Fibroblast of the conjunctiva (primary cell): ENCODE measurements at places on chromosomes 16 and 17.
A peak's percentile ranks its signal among the peaks of the same experiment; 100 is the strongest.

GRCh38 chr16:87583453-87584131 lies 18.7 kb upstream of the JPH3 start:
- no peak for DNase-seq

DNA sequence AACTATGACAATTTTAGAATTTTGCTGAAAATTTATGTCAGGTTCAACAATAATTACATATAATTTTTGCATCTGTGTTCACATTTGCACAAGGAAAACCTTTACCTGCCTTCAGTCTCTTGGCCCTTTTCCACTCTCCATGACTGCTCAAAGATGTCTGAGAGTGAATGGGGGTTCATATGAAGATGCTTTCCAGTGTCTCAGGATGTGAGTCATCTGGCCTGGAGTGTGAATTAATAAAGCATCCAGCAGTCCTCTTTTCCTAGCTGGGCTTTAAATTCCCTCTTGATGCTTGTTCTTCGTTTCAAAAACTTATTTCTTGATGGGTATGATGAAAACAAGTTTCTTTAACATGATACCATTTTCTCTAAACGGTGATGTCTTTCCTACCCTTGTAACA lies 99.9 kb downstream of the CDK5R1 start:
- DNase-seq, result no peak

DNA sequence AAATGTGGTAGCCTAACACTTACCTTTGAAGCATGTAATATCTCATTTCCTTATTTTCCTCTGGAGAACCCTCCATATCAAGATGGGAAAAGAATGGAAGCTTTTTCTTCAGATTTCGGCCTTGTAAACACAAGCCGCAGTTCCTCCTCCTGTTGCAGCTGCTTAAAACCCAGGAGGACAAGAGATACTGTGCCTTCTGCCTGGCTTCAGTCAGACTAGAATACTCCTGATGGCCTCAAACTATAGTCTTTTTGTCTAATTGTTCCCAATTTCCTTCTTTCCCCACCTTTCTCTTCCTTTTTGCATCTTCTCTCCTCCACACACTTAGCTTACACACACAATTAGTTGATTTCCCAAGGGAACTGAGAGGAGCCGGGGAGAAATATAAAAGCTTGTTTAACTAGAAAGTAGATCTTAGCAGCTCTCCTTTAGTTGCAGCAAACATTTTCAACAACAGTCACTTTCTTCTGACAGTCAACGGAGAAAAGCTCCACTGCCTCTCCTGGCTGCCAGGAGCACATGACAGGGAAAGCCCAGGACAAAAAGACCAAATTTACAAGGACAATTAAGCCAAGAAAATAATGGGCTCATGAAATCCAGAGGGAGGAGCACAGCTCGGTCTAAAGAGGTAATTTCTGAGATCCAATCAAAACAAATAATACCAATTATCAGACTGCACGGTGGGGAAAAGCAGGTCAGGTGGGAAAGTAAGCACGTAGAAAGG lies 76.4 kb upstream of the C17orf78 start:
- DNase-seq, result no peak

DNA sequence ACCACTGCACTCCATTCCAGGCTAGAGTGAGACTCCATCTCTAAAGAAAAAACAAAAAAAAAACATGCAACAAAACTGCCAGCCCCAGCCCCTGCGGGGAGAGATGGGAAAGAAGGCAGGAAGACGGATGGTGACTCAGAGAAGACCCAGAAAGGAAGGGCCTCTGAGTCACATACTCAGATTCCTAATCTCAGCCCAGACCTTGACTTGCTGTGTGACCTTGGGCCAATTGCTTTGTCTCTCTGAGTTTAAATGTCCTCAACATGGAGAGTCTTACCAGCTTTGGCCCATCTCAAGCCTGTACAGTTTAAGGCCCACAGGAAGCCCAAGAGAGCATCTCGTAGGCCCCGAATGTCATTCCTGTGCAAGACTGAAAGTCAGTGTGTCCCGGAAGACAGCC lies 86.5 kb upstream of the LHX1 start:
- DNase-seq, result peak; percentile 17

- no peak for DNase-seq
These were observed 202.8 kb upstream of the CPHXL start for GRCh38 chr16:75929046-75929445.

DNA sequence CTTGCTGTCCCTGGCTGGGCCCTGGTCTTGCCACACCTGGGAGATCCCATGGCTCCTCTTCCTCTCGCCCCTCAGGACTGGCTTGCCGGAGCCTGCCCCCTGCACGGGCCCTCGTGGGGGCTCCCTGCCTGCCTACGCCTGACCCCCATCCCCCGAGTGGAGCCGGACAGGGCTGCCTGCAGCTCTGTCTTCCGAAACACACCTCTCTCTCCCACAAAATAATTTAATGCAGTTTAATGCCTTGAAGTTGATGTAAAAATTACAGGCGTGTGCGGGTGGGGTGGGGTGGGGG lies 22.4 kb upstream of the SLC38A10 start:
- DNase-seq, result no peak

- DNase-seq, result no peak
These were observed 45.6 kb downstream of the CYB5B start for GRCh38 chr16:69469807-69470561.

- no peak for DNase-seq
These were observed 83.6 kb upstream of the PLEKHM1 start for GRCh38 chr17:45573924-45574770.

DNA sequence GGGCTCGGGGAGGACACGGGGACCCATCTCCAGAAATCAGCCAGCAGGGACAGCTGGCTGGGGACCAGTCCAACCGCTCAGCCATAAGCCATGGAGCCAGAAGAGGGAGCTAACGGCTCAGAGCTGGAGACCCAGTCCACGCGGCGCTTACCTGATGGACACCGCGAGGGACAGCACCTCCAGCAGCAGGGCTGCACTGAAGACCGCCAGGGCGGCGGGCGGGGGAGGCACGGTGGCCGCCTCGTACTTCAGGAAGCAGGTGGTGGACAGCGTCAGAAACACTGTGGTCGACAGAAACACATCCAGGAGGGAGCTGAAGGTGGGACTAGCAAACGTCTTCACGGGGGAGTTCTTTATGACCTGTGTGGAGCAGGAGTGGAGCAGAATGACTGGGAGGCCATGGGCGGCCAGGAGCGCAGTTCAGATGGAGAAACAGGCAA lies 102.6 kb upstream of the CREBBP start:
- DNase-seq, result peak; percentile 47

DNA sequence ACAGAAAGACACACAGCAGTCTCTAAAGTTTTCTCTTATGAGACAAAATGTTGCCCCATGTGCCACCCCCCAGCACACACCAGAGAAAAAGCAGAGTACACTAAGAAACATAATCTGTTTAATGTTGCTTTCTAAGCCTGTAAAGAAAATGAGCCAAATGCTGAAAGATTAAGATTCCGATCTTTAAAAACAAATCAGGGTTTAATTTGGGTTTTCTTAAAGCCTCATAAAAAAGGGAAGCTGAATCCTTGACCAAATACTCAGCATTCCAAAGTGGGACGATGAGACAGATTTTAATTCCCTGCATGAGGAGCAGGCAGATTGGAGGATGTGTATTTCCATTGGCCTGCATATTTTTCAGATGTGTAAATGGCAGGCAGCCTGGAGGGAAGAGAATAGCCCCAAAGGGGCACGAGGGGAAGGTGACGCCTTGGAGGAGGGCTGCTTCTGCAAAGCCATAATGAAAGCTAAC lies 118.4 kb downstream of the COPRS start:
- DNase-seq, result peak; percentile 75

DNA sequence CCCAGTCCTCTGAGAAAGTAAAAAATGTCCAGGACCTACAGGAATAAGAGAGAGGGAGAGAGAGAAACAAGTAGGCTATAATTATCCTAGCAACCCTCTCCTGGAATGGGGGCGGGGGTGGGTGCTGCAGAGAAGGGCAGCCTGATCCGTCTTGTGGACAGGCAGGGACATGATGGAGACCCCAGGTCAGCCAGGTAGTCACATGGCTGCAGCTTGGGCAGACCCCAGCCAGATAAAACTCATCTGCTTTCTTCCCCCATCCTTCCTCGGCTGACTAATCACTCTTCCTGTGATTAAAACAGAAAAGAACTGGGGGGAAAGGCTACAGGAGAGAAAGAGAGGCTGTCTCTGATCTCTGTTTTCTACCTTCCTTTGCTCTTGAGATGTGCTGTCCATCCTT lies 32.6 kb downstream of the COPZ2 start:
- no peak for DNase-seq

DNA sequence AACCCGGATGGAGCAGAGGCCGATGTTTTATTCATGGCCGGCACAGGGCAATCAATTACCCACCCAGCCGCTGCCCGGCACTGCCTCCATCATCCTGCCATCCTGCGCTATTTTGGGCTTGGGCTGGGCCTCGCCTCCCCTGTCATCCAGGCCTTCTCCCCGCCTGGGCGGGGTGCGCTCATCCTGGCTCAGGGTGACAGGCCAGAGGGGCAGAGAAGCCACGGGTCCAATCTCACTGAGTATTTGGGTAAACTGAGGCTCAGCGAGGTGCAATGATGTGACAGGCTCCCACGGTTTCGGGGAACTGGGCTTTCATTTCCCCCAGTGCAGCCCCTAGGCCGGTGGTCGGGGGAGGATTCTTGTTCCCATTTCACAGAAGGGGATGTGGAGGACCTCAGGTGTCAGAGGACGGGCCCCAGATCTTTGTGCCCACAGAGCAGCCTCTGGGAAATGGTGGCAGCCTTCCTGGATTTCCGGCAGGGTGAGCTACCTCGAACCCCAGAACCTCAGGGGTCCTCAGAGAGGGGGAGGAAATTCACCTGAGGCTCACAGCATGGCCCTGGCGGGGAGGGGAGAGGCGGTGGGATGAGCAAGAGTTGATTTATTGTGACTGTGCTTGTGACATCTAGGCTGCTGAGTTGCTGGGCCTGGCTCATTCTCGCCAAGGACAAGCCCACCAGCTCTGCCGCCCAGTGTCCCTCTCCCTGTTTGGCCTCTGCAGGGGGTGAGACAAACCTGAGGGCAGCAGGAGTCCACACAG lies 23.8 kb upstream of the KCNJ12 start:
- no peak for DNase-seq

DNA sequence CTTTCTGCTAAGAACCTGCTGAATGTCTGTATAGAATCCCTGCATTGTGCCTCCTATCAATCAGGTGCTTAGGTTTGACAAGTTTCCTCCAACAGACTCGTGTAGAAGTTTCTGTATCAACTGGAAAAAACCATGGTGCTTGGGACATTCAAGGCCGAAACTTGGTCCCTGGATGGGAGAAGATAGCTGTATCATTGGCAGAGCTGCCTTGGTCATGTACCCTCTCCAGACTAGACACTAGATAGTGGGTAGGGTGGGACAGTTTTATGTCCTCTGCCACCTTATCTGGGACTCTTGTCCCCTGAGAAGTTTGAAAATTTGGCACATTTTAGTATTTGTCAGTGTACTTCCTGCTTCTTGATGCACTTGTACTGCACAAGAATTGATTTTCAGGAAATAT lies 520.8 kb downstream of the WWOX start:
- DNase-seq, result no peak

DNA sequence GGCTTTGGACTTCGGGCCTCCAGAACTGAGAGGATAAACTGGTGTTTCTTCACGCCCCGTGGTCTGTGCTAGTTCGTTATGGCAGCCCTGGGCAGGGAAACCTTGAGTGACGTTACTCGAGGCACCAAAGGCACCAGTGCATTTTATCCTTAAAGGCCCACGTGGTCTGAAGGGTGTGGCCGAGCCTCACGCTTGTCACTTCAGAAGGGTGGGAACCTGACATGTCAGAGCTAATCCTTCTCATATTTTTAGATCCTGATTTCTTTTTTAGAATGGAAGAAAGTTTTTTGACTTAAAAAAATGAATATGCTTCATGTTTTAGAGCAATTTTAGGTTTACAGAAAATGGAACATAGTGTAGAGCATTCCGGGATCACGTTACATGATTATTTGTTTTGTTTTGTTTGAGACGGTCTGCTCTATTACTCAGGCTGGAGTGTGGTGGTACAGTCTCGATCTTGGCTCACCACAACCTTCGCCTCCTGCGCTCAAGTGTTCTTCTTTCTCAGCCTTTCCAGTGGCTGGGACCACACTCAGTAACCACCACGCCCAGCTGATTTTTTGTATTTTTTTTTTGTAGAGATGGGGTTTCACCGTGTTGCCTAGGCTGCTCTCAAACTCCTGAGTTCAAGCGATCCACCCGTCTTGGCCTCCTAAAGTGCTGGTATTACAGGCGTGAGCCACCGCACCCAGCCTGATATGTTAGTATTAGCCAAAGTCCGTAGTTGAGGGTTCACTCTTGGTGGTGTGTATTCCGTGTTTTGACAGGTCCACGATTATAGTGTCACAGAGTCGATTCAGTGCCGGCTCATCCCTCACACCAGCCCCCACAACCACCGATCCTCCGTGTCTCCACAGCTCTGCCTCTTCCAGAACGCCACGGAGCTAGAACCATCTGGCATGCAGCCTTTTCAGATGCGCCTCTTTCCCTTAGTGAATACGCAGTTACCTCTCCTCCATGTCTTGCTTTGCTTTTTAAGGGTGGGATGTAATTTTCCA lies 47.9 kb downstream of the RAB11FIP3 start:
- DNase-seq, result no peak

DNA sequence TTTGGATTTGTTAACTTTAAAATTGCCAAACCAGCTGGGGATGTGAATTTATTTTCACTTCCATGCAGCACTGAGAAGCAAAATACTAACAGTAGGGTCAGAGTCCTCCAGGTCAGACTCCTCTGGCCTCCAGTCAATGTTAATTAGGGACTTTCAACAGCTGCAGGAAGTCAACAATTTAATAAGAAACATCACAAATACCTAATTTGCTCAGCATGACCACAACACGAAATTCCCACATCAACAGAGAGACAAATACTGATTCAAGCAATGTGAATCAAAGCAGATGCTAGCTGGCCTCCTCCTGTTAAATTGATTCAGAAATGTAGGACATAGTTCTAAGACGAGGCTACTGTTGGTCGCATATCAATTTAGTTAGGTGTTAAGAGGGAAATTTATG lies 111.7 kb downstream of the ABCA8 start:
- DNase-seq, result no peak

- DNase-seq, result no peak
These were observed 22.8 kb downstream of the RAB40B start for GRCh38 chr17:82675476-82676245.

DNA sequence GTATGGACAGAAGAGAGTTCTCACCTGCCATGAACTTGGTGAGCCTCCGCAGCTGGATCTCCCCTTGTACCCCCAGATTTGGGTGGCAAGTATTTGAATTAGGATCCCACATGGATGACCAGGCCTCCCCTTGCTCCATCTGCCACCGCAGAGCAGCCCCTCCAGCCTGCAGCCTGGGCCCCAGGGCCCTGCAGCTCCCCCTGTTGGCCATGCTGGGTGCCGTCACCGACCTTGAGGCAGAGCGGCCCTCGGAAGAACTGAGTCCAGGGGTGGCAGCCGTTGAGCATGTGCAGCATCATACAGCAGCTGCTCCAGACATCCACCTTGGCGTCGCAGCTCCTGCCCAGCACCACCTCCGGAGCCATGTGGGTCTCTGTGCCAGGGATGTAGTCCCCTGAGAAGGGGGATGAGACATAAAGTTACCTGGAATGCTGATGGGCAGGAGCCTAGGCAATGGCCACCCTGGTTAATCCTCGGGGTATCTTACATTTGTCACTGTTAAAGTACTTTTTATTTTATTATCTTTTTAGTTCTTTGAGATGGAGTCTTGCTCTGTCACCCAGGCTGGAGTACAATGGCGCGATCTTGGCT lies 9.0 kb upstream of the SPATA32 start:
- no peak for DNase-seq

GRCh38 chr16:80718480-80719220 lies 85.7 kb downstream of the CDYL2 start:
- DNase-seq, result no peak

- no peak for DNase-seq
These were observed 1.2 kb upstream of the RFFL start for GRCh38 chr17:35064516-35065215.
